Heart left ventricle (tissue), 16 donors: ENCODE measurements at places on chromosomes 12 and 14. TPM values are rescaled to one million over a fixed set of nuclear protein-coding genes. Genes with fewer than 3 reads are reported as not detected.
A peak's percentile ranks its signal among the peaks of the same experiment; 100 is the strongest.

DNA sequence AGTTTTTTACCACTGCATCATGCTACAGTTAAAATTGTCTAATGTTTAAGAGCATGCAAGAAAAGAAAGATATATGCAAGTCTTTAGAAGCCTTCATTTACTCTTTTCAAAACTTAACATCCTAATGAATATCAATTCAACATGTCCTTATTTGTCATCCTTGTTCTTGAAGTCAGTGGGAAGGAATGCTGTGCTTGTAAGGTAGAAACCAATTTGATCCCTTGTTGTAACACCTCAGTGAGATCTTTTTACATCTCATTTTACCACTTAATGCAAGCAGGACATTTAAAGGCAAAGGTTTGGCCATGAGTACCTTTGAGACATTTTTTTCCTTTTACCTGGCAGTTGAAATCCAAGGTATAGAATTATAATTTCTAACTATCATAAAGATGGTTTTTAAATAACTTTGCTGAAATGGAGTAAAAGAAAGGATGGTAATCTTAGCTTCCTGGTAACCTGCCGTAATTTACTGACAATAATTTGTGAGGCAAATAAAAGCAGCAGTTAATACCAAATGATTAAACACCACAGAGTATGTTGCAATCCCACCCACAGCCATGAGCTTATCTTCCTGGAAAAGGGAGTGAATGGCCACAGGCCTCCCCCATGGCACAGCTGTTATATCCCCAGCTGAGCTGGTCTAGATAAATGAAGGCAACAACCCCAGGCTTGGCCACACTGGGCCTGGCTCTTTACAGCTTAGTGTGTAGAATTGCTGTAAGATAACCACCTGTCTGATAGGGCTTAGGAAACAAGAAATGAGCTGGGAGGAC is 33.2 kb upstream of the STRN3 start:
- DNase-seq, result peak; percentile 69

DNA sequence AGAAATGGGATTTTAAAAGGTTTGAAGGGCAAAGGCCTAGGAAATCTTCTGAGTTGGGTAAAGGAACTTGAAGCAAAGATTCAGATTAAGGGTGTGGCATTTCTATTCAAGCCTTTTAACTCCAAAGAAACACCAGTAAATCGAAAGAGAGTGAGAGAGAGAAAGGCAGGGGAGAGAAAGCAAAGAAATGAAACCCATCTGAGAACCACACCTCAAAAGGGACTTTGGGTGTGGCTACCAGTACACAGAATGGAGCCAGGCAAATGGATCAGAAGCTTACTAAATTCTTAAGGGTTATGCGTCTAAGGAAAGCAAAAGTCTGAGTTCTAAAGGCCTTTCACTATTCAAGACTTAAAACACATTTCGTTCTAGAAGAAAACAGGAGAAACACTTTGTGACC is 277.4 kb downstream of the BCL11B start:
- DNase-seq, result no peak

DNA sequence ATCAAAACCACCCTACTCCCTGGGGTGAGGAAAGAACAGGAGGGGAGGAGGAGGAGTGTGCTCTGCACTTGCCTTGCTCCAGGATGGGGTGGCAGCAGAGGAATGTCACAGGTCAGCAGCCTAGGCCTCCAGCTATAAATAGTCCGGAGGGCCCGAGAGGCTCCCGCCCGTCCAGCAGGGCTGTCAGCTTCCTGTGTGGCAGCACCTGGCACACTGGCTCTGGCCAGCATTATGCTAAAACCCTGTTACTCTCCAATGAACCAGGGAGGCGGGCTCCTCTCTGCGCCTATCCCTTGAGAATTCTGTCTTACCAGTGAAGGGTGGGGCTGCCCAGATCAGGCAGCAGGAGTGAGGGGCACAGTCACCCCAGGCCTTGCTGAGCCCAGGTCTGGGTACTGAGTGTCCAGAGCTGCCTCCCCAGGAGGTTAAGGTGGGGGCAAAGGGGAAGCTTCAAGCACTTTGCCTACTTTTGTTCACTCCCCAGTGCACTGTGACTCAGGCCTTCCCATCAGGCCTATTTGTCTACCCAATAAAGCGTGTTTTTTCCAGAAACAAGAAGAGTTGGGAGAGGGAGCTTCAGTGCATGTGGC is 1.2 kb upstream of the COX14 start:
- DNase-seq, result peak; percentile 78

DNA sequence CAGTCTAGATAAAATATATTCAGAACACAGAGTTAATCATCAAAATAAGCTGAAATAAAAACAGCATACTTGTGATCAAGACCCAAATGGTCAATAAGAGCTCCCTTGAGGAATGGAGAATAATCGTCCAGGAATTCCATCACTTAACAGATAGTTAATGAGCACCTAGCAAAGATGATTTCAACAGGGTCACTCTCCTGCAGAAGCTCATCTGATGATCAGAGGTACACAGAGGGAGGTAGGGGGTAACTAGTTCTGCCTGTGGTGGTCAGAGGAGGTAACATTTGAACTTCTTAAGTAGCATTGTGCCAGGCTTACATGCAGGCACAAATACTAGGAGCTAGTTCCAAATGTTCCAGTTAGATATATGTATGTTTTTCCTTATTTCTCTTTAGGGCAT is 9.5 kb downstream of the MED13L start:
- DNase-seq, result no peak

GRCh38 chr12:70619471-70620152 is 17.6 kb downstream of the PTPRB start:
- DNase-seq, result no peak

Gene ARL1
- total RNA-seq, result 93.7 TPM
